ENCODE measurements at places on chromosomes 2 and 18.

DNA sequence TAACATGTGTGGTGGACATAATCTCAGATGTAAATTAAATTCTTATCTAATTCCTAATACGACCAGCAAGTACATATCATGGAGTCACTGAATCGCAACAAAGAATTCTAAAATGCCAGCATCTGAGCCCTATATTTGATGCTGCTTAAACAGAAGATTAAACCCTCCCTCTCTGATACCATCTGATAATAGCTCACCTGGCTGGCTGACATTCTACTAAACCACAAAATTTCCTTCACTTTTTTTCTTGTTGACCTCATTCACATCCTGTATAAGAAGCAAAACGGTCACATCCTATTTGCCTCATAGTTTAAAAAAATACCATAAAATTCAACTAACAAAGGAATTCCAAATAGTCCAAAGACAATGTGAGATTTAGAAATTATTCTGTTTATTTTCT, 371.6 kb upstream of the SLC8A1 start:
- no peak for DNase-seq

DNA sequence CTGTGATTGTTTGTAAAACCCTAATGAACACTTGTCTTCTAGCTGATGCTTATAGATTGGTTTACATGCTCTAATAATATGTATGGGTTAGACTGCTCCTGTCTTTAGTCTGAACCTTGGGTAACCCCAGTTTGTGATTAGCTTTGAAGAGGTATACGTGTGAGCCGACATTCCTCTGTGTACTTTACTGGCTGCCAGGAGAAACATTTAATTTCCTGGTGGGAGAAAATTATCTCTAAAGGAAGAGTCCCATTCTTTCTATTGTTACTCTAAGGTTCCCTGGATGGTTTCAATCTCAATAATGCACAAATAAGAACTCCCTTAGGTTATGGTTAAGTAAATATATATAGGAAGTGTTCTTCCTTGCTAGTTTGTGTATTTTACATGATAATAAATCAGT, 143.6 kb upstream of the ZSWIM2 start:
- no peak for DNase-seq

GRCh38 chr2:208906330-208906729, 499.7 kb downstream of the PTH2R start:
- no peak for DNase-seq

GRCh38 chr18:27298214-27298804, 113.2 kb upstream of the CHST9 start:
- no peak for DNase-seq

GRCh38 chr18:79459946-79460480, 64.3 kb downstream of the NFATC1 start:
- DNase-seq = no peak

DNA sequence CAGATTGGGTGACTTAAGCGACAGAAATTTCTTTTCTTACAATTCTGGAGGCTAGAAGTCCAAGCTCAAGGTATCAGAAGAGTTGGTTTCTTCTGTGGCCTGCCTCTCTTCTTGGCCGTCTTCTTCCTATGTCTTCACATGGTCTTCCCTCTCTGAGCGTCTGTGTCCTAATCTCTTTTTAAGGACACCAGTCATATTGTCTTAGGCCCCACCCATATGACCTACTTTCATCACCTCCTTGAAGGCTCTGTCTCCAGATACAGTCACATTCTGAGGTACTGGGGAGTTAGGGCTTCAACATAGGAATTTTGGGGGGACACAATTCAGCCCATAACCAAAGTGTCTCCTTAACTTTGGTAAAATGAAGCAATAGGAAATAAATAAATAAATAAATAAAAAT, 110.9 kb upstream of the EPC2 start:
- no peak for DNase-seq

DNA sequence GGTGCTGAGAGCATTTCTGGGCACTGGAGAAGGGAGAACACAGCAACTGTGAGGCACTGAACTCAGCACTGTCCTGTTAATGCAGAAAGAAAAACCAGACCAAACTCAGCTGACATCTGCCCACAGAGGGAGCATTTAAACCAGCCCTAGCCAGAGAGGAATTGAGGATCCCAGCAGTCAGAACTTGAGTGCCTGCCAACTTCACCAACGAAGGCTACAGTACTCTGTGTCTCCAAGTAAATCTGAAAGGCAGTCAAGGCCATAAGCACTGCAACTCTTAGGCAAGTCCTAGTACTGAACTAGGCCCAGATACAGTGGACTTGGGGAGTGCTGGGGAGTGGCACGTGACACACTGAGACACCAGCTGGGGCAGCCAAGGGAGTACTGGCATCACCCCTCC, 176.2 kb upstream of the ZC3H15 start:
- DNase-seq = no peak

DNA sequence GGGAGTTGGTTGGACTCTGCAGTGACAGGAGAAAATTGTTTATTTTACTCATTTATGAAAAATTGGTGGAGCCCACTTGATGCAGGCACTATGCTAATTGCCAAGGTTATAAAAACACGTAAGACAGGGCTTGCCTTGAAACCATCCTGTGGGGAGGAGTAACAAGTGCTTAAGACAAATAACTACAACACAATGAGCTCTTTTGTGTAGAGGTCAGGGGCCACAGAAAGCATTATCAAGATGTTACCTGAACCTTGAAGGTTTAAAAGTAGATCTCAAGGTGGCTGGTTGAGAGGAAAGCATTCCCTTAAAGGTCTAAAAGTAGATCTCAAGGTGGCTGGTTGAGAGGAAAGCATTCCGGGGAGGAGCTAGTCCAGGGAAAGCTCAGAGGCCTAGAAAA, 381.8 kb upstream of the POU3F3 start:
- no peak for DNase-seq

DNA sequence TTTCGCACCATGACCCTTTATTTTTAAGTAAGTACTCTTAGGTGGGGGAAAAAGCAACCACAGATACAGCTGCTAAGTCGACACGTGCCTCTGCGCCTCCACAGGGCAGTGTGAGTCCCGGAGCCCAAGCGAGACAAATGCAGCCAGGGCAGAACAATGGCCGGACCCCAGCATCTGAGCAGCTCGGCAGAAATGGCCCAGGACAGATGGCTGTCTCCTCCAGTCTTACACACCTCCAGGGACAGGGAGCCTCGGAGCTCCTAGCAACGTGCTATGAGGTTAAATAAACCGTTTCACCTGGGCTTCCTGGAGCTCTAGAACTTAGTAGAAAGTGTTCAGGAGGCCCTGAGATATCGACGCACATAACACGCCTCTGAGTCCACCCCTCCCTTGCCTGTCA, 47.3 kb upstream of the SALL3 start:
- no peak for DNase-seq

GRCh38 chr2:217683106-217683870, 319.5 kb downstream of the TNS1 start:
- DNase-seq = no peak

- no peak for DNase-seq
Measured at GRCh38 chr2:235543128-235543750, 49.4 kb downstream of the AGAP1 start.

DNA sequence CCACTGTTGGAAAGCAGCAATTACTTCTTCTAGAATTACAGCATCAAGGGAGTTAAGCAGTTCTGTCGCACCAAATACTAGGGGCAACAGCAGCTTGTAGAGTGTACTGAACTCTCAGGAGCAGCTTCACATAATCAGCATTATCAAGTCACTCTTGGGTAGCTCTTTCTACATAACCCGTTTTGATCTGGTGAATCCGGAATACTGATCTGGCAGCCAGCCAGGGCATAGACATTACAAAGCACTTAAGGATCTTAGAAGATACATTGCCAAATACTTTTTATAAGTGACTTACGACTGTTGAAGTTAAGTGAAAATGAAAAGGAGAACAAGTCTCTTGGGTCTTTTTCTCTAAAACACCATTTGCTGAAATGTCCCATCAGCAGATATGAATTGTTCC, 73.2 kb upstream of the NETO1 start:
- DNase-seq = no peak

GRCh38 chr2:88085099-88085498, 17.5 kb downstream of the SMYD1 start:
- DNase-seq = no peak

DNA sequence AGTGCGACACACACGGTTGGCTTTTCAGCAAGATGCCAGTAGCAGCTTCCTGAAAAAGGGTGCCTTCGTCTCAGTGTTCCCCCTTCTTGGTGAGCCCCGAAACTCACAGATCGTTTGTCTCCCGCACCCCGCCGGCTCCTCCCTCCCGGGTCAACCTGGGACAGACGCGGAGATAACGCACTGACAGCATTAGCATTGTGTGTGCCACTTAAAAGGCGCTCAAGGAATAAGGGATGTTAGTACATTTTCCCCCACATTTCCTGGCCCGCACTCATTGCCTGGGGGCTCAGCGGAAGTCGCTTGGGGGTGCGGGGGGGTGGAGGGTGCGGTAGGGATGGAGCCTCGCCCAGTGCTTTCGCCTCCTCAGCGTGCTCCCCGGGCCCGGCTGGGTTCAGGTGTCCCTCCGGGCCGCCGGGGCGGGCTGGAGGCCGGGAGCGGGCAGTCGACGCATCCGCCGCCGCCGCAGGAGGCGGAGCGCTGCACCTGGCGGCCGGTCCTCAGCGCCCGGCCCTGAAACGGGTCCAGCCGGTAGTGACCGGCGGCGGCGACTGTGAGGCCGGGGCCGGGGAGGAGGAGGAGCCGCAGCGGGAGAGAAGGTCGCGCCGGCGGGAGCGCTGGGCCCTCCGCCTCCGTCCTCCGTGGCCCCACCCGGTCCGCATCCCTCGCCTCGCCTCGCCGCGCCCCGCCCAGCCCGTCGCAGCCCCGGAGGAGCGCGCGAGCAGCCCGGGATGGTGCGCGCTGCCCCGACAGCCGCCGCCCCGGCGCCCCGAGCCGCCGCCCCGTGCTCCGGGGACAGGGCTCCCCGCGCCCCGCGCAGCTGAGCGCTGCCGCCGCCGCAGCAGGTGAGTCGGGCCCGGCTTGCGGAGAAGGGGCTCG, at the start of gene MFSD6:
Gene MFSD6 (plus strand): TSS at position 694 of the 876 bp plus-strand sequence. CDS start 27,675 bp downstream, outside the sequence.
- DNase-seq = peak; percentile 35

DNA sequence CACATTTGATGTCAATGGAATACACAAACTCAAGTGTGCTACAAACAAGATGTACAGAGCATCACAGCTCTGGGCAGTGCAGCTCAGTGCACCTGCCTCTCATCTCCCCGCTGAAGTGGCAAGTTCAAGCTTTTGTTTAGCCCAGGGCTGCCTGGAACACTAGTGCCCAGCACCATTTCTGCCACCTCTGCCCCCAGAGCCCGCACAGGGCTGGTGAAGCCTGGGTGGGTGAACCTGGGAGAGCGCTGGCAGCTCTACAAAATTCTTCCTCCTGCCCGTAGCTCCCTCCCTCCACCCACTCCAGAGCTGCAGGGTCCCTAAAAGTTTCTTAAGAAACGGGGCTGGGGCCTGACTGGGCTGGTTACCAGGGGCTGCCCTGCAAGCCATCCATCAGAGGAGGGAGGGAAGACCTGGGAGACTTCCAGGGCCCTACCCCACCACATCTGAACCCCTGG, 1.5 kb downstream of the HES6 start:
- DNase-seq = no peak

GRCh38 chr2:101752716-101753616, 55.5 kb downstream of the MAP4K4 start:
- DNase-seq = no peak

DNA sequence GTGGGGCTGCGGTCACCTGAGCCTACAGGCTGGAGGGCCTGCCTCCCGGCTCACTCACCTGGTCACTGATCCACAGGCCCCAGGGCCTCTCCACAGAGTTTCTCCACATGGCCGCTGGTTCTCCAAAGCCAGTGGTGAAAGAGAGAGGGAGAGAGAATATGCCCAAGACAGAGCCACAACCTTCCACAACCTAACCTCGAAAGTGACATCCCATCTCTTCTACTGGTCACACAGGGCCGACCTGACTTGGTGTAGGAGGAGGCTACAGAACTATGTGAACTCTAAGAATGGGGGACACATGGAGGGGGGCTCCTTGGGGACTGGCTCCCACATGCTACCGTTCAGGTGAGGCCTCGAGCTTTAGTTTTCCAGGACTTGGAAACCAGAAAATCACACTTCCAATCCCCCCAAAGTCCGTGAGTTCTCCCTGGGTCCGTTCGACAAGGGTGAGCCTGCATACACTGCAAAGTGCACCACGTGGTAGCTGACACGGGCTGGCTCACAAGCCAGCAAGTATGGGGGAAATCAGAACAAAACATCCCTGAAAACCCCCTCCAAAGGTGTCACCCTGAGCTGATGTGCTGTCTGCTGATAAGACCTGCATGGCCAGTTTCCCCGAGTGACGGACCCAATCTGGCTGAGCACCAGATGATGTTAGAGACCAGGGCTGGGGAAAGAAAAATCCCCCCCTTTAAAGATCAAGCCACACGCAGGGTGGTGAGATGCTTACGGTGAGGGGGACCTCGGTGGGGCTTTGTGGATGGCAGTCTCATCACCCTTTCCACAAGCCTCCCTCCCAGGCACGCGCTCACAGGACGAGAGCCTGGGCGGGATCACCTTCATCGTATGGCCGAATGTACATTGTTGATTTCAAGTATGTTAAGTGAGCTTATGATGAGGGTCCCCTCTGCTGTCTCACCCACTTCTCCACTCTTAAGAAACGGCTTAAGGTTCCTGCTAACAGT, 54.2 kb upstream of the SEMA4C start:
- DNase-seq = peak; percentile 6

GRCh38 chr18:79789901-79790890, 7.5 kb upstream of the KCNG2 start:
- no peak for DNase-seq

DNA sequence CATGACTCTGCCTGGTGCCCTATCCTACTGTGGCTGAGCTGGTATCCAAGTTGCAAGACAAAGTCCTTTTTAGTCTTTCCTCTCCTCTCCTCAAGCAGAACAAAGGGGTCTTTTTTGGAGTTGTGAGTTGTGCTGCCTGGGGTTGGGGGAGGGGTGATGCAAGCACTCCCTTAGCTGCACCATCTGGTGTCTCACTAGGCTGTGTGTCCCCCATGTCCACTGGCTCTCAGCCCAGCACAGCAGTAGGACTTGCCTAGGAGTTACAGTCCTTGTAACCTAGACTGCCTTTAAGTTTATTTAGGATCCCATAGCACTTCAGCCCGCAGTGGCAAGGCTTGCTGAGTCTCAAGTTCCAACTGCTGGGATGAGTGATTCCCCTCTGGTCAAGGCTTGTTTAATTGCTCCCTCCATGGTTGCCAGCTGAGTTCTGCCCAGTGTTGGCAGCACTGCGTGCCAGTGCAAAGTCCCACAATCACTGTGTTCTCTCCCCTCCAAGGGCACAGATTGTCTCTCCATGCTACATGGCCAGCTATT, 13.2 kb upstream of the ILKAP start:
- DNase-seq = no peak

GRCh38 chr18:79062806-79063205, 6.4 kb upstream of the ATP9B start:
- DNase-seq = no peak

DNA sequence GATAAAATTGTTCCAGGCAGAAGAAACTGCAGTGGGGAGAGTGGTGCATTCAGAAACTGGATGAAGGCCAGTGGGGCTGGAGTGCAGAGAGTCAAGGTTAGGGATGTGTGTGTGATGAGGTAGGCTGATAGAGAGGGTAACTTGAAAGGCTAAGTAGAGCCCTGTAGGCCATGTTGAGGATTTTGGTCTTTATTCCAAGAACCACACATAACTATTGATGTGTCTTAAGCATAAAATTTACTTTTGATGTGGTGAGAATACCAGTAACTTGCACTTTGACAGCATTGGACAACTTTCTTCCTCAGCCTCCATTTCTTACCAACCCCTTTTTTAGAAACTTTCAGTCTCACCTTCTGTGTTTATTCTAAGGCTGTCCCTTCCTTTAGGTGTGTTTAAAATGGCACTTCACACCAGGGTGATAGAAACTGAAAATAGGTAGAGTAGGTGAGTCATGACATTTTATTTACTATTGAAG, 22.6 kb downstream of the MTX2 start:
- no peak for DNase-seq

GRCh38 chr2:57821088-57821487, 225.5 kb upstream of the VRK2 start:
- no peak for DNase-seq

GRCh38 chr2:128639693-128640092, 321.0 kb upstream of the HS6ST1 start:
- no peak for DNase-seq

Measured in stimulated activated CD8-positive, alpha-beta memory T cell treated with anti-CD3 and anti-CD28 coated beads, Interleukin-7, amount 100 ng/mL, for 1 hour (primary cell).